Cardiac muscle cell (in vitro differentiated cells and primary cell): ENCODE measurements at places on chromosomes 5 and 9.

- no peak for DNase-seq
Measured at GRCh38 chr5:150650021-150651006, 9.9 kb downstream of the SYNPO start.

DNA sequence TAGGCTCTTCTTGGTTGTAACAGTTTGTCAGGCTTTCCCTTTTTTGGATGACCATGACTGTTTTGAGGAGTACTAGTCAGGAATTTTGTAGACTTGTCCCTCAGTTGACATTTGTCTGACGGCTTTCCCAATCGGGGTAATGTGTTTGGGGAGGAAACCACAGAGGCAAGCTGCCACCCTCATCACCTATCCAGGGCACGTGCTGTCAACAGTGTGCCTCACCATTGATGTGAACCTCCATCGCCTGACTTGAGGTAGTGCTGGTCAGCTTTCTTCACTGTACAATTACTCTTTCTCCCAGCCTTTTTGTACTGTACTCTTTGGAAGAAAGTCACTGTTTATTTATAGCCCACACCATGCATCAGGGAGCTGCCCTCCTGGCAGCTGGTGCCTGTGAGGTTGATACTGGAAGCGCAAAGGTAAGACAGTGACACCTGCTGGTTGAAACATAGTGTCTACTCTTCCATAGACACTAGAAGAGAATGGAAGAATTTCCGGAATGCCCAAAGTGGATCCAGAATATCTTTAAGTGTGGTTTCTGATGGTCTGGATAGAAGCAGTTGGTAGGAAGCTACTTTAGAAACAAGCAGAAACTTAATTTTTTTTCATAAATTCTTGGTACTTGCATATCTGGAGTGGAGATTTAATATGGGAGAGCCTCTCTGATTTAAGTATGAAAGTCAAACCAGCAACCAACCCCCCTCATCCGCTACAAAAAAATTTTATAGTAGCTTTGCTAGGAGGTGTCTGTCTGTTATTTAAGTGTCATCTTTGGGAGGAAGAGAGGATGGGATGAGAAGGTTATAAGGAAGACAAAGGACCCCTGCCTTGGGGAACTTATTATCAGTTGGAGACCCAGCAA, 69.3 kb downstream of the SNX30 start:
- DNase-seq, result peak; percentile 82

DNA sequence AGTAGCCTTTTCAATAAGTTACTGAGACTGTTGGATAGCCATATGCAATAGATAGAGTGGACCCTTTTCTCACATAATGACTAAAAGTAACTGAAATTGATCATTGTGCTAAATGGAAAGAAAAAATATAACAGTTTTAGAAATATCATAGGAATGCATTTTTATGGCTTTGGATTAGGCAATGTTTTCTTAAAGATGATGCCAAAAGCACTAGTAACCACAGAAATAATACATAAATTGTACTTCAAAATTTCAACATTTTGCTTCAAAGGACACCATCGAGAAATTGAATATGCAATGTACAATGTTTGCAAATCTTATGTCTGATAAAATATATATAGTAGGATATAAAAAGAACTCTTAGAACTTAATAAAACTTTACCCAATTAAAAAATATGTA, 1267.5 kb upstream of the CDH9 start:
- no peak for DNase-seq

DNA sequence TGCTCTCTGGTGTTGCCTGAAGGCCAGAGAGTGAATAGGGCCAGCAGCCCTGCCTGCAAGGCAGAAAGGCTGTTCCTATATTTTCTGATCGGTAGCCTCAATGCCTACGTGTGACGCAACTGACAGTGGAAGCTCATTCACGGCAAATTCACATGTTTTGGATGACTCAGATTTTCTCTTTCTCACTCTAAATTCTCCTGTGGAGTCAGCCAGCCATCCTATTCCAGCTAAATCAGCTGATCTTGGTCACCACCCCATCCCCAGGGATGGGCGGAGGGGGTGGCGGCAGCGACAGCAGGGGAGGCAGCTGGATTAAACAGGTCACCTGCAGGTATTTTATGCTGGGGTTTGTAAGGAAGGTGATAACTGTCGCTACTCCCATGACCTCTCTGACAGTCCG, 52.3 kb downstream of the ZNF510 start:
- no peak for DNase-seq

DNA sequence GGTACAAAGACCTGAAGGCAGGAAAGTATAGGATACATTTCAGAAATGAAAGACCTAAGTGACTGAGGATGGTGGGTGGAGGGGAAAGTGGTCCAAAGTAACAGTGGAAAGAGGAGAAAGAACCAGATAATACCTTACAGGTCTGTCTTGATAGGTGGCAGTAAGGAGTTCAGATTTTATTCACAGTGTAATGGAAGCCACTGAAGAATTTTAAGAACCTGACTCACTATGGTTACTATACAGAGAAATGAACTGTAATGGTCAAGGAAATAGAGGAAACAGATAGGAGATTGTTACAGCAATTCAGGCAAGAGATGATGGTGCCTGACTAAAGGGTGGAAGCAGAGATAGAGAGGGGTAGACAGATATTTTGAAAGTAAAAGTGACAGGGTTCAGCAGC, 46.5 kb downstream of the EPB41L4A start:
- no peak for DNase-seq

DNA sequence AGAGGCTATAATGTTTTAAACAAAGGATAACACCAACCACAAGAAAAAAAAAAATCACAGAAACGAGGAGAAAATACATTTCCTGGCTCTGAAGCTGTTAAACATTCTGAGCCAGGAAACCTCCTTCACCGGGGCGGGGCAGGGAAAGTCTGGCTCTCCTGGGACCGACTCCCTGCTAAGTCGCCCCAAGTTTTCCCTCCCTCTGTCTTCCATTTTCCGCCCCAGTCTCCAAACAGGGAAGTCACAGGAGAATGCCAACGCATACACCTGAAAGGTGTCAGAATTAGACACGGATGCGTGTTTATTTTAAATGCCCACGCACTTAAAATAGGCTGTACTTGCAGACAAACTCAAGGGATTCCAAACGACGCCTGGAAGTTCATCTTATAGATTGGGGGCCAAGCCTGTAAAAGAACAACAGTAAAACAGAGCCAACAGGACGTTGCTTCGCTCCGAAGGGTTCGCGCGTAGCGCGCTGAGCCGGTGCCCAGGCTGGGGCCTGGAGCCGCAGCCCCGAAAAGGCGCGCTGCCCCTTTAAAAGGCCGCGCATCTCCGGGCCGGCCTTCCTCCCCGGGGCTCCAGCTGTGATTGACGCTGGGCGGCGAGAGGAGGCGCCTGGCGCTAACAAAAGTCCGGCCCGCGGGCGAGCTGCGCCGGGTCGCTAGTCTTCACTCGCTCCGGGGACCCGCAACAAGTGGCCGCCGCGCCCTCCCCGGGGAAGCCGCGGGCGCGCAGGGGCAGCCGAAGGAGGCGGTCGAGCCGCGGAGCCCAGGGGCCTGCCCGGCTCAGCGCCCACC, at the start of gene FBXL7:
Gene FBXL7, plus strand, starts transcription at position 653 of the 797 bp plus-strand sequence.
- peak; percentile 87 for DNase-seq

DNA sequence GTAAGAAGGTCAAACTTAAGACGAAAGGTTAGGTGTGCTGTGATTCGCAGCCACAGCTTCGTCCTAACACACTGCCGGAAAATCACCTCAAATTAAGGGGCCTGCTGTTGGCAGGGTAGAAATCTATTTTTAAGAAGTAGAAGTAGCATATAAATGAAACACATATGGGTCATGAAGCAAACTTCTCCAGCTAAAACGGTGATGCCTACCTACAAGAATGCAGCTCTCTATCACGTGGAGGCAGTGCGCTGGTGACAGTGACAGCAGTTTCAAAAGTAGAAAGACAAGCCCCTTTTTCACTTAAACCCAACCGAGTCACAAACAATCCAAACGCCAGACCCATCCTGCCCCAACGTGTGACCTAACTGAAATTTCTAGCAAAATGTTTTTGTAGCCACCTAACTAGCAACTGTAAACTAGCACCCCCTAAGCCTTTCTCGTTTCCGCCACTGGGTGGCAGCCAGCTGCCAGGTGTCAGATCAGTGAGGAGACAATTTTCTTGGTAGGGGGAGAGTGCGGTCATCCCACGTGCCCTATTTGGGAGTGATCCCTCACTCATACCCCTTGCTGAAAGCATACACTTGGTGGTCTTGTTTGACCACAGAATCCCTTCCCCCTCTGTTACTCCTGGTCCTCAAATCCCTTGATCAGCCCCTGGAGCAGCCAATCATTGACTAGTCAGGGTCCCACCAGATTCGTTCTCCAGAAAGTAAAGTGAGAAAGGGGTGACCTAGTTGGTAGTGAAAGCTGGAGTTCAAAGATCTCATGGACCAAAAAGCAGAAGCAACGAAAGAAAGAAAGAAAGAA, 71.8 kb upstream of the MAMDC2 start:
- peak; percentile 72 for DNase-seq

DNA sequence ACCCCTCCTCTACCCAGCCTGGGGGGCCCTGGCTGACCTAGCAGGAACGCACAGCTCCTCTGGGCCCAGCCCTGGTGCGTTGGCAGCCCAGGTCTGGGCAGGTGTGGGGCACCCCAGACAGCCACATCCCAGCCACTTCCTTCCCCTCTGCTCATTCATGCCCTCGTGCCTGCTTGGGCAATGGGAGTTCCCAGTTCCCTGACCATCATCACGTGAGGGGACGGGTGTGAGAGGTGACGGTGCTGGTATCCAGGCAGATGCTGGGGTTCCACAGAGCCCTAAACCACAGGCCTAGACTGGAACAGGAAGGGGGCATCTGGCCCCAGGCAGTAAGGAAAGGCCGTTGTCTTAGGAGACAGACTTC, 8.4 kb downstream of the RALGDS start:
- no peak for DNase-seq

- DNase-seq, result peak; percentile 32
Measured at GRCh38 chr9:72480921-72481320, 40.5 kb upstream of the TMC1 start.

DNA sequence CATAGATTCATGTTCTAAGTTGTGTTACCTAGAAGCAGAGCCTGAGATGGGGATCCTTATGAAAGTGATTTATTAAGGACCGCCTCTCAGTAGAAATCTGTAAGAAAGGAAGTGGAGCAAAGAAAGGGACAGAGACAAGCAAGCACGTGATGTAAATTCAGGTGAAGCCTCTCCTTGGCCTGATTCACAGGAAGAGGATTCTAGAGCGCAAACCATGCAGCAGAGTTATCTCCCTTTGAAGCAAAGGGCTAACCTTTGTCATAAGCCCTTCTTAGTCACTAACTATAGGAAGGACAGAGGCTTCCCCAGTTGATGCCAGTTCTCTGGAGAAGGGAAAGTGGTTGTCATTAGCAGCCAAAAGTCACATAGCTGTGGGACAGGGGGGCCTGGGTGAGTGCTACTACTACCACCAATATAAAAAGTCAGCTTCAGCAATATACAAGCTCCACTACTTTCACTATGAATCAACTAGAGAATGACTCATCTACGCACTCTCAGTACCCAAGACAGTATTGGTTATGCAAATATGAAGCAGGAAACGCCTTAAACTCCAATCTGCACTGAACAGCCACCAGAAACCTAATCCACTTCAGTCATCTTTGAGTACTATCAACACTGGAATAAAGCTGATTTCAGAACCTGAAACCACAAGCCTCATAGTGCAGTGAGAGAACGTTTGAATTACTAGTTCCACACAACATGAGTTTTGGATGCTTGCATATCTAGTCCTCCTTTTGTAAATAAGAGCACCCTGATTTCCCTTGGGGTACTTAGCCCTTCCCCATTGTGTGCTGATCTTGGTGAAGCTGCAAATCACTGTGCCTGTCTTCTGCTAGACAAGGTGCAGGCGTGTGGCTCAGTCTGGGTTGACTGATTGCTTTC, 162.7 kb downstream of the ZNF608 start:
- peak; percentile 70 for DNase-seq

DNA sequence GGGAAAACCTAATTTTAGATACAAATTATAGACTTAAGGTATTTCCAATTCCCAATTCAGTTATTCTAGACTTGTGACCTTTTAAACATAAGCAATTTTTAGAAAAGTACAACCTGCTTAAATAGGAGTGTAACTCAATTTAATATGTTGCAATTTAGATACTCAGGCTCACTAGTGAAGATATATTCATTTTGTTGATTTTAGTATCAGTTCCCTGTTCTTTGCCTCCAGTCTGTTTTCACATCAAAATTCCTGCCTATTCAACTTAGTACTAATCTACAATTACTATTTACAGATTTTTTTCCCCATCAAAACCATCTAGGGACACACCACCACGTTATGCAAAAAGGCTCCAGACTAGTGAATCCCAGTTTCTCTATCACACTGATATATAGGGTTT, 30.4 kb downstream of the PWWP2A start:
- DNase-seq, result no peak

DNA sequence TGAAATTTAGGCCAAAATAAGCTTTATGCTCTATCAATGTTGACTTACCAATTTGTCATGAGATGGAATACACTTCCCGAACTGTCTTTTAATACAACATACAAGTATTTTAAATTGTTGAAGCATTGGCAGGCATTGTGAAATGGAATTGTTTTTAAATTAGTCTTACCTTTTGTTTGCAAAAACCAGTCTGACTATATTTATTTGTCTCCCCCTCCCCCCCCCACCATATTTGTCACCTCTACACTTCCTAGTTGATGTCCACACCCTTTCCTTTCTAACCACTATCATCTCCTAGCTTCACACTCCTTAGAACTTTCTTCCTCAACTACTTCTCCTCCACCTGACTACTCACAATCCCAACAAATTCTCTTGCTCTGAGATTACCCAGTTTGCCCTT, 40.9 kb downstream of the FAF2 start:
- no peak for DNase-seq

- no peak for DNase-seq
Measured at GRCh38 chr5:146904890-146905289, 26.3 kb upstream of the PPP2R2B start.

GRCh38 chr5:616484-617039, 4.4 kb downstream of the CEP72 start:
- DNase-seq, result peak; percentile 9

DNA sequence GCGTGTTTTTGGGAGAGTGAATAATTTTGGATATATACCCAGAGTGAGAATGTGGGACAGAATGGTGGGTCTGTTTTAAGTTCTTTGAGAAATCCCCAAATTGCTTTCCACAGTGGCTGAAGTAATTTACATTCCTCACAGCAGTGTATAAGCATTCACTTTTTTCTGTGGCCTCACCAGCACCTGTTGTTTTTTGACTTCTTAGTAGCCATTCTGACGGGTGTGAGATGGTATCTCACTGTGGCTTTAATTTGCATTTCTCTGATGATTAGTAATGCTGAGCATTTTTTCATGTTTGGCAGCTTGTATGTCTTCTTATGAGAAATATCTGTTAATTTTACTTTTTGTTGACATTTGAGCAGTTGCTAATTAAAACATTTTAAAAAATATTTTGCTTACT, 9.4 kb upstream of the SPATA31D1 start:
- DNase-seq, result no peak

- peak; percentile 18 for DNase-seq
Measured at GRCh38 chr9:108645520-108645919, 210.3 kb downstream of the ACTL7B start.
